ENCODE measurements at places on chromosomes 5 and 9.

DNA sequence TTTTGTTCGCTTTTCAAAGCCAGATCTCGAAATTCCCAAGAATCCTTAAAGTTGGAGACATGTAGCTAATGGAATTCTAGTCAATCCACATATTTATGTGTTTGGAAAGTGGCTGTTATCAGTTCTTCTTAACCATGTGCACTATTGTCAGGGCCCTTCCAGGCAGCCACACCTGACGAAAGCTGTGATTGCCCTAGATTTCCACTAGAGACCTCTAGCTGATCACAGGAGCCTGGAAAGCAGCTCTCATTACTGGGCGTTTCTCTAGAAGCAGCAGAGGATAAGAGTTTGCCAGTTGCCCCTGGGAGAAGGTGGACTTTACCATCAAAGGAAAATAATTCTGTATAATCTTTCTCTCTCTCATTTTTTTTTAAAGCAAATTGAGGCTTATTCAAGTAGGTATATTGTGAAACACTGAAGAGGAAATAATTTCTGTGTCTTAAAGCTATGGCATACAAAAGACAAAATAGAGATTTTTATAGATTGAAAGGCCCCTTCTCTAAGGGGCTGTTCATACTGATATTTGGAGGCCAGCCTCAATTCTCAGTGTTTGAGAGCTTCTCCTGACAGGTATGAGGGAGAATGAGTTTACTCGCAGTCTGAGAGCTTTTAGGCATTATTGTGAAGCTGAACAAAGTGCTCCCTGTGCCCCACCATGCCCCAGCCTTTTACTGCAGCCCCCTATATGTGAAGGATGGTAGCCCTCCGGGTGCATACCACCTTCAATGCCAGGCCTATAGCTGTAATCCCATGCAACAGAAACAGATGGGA, 405.4 kb upstream of the ACTBL2 start:
- DNase-seq = peak; percentile 67

GRCh38 chr9:106960258-106960657, 97.3 kb downstream of the ZNF462 start:
- DNase-seq = no peak

- DNase-seq = no peak
These were observed 7.0 kb downstream of the MSX2 start for GRCh38 chr5:174731214-174732035.

- DNase-seq = no peak
These were observed 13.8 kb downstream of the TBC1D2 start for GRCh38 chr9:98241357-98242300.

GRCh38 chr5:111626473-111627148, 114.3 kb upstream of the STARD4 start:
- no peak for DNase-seq
